H1 (cell line): ENCODE measurements at places on chromosomes 1 and 21. TPM values are rescaled to one million over a fixed set of nuclear protein-coding genes. Genes with fewer than 3 reads are reported as not detected.

DNA sequence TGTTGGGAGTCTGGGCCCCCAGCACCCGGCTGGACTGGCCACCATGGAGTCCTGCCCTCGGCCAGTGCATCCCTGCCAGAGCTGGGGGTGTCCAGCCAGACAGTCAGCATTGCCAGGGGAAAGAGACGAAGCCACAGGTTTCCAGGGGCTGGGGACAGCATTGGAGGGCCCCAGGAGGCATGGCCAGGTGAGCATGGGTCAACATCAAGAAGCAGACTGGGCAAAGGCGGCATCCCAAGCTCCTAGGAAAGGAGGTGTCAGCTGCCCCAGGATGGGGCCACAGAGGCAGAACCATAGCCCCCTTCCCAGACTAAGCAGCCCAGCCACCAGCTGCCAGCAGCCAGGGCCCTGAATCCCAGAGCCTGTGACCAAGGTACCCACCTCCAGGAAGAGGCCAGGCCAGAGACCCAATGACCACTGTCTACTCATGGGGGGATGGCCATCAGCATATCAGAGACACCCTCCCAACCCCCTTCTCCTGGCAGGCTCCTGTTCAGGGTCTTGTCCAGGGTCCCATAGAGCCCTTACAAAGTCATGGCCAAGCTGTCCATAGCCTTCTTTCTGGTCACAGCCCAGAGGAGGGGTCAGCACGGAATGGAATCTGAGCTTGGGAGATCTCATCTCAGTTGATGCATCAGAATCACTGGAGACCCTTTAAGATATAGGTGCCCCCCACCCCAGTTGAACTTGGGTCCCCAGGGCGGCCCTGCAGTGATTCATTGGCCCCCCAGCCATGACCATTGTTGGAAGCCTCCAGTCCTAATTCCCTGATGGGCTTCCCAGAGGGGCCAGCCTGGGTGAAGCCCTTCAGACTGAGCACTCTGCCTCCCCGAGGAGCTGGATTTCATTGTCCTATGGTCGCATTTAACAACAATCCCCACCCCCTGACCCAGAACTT, 32.5 kb downstream of the WNT3A start:
- H3K36me3 ChIP-seq: no peaks in the 10 kb centered on the region
- no peak overlapping the region for H3K4me3 ChIP-seq
- no peak overlapping the region for H3K27ac ChIP-seq
- peak; percentile 33 for DNase-seq
- no peaks in the 10 kb centered on the region for H3K4me1 ChIP-seq
- H3K27me3 ChIP-seq: peaks cover 62% of the 10 kb centered on the region

- H3K27me3 ChIP-seq: no peaks in the 10 kb centered on the region
- no peak for DNase-seq
- H3K27ac ChIP-seq: no peak overlapping the region
- no peaks in the 10 kb centered on the region for H3K4me1 ChIP-seq
- H3K4me3 ChIP-seq: no peak overlapping the region
Measured at GRCh38 chr21:33789697-33790096, 125.9 kb downstream of the ATP5PO start.

- no peaks in the 10 kb centered on the region for H3K36me3 ChIP-seq
- peaks cover 4% of the 10 kb centered on the region; the same call in 1 of the 2 replicates for H3K4me1 ChIP-seq
- H3K4me3 ChIP-seq: no peak overlapping the region
- no peak for DNase-seq
- H3K27ac ChIP-seq: no peak overlapping the region
Measured at GRCh38 chr1:25647863-25648262, 31.3 kb downstream of the MAN1C1 start.

IKBKE gene
- 9.1 and 12.0 TPM in 2 replicates for polyA plus RNA-seq

GRCh38 chr1:185864331-185864730, 130.1 kb downstream of the HMCN1 start:
- no peaks in the 10 kb centered on the region for H3K36me3 ChIP-seq
- no peaks in the 10 kb centered on the region for H3K27me3 ChIP-seq
- no peak for DNase-seq
- H3K4me3 ChIP-seq: no peak overlapping the region
- no peak overlapping the region for H3K27ac ChIP-seq

DNA sequence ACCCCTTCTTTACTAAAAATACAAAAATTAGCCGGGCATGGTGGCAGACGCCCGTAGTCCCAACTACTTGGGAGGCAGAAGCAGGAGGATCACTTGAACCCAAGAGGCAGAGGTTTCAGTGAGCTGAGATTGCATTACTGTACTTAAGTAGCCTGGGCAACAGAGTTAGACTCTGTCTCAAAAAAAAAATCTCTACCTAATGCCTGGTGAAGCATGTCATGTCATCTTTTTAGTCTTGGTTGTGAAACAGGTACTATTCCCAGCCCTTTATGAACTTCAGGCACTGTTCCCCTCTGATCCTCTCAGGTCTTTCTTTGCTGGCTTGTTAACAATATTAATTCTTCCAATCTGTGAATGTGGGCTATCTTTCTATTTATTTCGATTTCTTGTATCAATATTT, 22.1 kb downstream of the PRRC2C start:
- no peaks in the 10 kb centered on the region for H3K27me3 ChIP-seq
- H3K4me1 ChIP-seq: peaks cover 3% of the 10 kb centered on the region
- H3K27ac ChIP-seq: no peak overlapping the region
- H3K36me3 ChIP-seq: no peaks in the 10 kb centered on the region
- no peak overlapping the region for H3K4me3 ChIP-seq
- DNase-seq: no peak

DNA sequence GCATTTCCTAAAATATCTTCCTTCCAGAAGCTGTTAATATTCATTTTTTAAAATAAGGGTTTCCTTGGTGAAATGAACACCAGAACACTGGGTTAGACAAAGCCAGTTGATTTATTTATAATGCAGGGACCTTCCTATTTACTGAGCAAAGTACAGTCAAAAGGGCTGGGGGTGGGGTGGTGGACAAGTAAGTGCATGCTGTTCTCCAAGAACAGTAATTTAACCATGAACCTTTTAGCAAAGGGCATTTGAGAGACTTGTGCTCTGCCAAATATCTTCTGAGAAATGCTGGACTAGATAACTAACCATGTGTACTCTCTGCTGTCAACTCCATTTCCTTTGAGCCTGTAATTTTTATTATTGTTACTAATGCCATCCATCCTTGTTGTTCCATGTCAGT, 100.2 kb downstream of the OMA1 start:
- no peaks in the 10 kb centered on the region for H3K27me3 ChIP-seq
- no peaks in the 10 kb centered on the region for H3K4me1 ChIP-seq
- DNase-seq: no peak
- H3K27ac ChIP-seq: no peak overlapping the region

- H3K4me3 ChIP-seq: no peak overlapping the region
- H3K4me1 ChIP-seq: no peaks in the 10 kb centered on the region
- H3K27ac ChIP-seq: peak overlapping the region; percentile 75
- H3K27me3 ChIP-seq: no peaks in the 10 kb centered on the region
- DNase-seq: no peak
Measured at GRCh38 chr1:155860970-155861510, 1.7 kb downstream of the SYT11 start.

DNA sequence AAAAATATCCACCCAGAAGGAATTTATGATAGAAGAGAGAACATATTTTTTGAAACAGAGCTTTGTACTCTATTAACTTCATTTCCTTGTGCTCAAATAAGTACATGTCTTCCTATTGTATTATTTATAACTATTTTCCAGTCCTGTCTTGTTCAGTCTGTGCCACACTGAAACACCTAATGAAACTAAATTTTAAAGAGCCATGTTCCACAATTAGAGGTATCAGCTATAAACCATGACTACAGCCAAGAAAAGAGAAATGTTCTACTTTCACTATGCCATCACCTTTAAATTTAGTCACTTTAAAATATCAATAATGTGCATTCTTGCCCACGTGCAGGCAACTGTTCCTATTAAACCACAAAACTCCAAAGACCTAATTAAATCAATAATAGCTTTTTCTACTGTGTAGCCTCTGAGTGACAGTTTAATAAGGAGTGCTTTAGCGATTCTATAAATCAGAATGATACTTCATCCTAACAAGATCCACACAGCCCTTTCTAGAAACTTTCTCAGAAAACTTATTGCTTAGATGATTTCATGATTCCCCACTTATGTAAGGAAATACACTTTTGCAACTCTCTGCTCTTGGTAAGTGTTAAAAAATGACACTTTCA, 404.9 kb upstream of the CHRM3 start:
- no peak overlapping the region for H3K27ac ChIP-seq
- H3K36me3 ChIP-seq: no peaks in the 10 kb centered on the region
- H3K27me3 ChIP-seq: no peaks in the 10 kb centered on the region
- DNase-seq: no peak
- H3K4me3 ChIP-seq: no peak overlapping the region
